ENCODE measurements at places on chromosomes 3 and 15.

GRCh38 chr3:183437666-183438564, 9.5 kb upstream of the MCF2L2 start:
- peak; percentile 29 for DNase-seq

DNA sequence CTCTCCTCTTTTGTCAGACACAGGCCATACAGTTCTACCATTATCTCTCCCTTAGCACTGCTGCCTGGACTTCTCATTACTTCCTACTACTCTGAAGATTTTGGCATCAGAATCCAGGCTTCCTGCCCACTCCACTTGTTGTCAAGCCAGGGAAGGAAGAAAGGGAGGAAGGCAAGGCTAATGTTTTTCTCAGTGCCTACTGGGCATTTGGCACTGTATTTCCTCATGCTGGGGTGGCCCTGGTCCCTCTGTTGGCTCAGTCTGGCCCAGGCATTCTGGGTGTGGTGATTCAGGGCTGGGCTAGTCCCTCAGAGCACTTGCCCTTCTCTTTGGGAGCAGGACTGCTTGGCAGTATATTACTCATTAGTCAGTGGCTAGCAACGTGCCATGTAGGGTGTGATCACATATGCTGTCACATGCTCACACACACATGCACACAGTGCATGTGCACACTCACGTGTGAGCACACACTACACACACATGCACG, 52.9 kb downstream of the BSN start:
- no peak for DNase-seq

DNA sequence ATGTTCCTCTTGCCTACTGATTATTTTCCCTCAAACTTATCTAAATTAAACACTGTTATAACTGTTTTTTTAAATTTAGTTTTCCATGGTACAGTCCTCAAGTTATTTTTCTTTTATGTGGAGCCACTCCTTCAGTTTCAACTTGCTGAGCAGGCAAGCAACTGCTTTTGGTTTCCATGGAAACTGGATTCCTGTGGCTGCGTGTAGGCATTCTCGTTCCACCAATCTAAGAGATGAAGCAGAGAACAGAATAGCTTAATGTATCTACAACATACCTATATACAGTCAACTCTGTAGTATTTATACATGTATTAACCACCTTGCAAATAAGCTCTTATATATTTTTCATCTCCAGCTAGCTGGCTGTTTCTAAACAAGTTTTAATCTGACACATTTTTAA, 25.8 kb upstream of the ANXA2 start:
- peak; percentile 17 for DNase-seq

DNA sequence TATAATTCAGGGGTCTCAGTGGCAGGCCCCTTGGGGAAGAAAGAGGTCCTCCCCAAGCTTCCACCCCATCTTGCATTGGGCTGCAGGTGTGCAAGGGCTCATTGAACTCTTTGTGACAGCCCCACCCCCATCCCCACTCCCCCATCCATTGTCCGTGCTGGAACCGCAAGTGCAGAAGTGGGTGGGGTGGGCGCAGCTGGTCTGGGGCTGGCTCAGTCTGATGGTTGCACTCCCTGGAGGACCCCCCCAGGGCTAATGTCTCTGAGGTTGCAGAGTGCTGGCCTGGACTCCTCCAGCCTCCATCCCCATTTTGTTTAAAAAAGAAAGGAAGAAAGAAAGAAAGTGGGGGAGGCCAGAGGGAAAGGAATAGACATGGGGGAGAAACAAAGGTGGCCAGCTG, 42.3 kb upstream of the ARL8B start:
- DNase-seq = no peak

DNA sequence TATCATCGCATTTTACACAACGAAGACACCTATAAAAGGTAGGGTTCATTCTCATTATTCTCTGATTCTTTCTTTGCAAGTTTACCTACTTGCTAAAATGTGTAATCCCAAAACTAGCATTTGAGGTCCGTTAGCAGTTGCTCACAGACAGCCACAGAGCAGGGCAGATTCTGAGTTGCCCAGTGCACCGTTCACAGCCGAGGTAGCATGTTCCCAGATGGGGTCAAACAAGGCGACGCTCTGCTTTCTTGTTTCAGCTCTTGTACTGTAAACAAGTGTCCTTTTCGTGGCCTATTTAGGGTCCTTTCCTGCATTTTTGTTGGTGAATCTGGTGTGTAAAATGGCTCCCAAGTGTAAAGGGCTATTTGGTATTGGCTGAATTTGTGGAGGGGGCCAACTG, 3.1 kb downstream of the PPP1R2 start:
- DNase-seq = peak; percentile 77

- DNase-seq = no peak
Measured at GRCh38 chr3:35867791-35868190, 228.5 kb downstream of the ARPP21 start.

DNA sequence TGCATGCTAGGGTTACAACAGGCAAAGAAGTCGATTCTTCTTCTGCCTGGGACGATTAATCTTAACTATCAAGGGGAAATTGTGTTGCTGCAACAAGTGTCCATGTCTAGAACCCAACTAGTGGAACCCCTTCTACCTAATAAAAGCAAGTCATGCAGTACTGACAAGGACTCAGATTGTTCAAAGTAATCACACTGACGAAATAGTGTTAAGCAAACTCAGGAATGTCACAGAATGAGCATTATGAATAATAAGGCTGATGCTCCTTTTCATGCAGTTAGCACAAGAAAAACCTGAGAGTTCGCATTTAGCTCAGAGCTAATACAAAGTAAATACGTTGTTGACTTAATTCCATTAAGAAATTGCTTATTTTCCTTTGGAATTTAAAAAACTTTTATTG, 47.5 kb upstream of the TRIM42 start:
- no peak for DNase-seq

GRCh38 chr3:15348246-15348645, 15.9 kb upstream of the SH3BP5 start:
- DNase-seq = no peak

Measured in activated CD4-positive, alpha-beta memory T cell treated with anti-CD3 and anti-CD28 coated beads for 36 hours (primary cell).